ENCODE measurements at places on chromosomes 2 and 18.

- DNase-seq = no peak
Measured at GRCh38 chr2:170711774-170712652, 3.1 kb upstream of the SP5 start.

DNA sequence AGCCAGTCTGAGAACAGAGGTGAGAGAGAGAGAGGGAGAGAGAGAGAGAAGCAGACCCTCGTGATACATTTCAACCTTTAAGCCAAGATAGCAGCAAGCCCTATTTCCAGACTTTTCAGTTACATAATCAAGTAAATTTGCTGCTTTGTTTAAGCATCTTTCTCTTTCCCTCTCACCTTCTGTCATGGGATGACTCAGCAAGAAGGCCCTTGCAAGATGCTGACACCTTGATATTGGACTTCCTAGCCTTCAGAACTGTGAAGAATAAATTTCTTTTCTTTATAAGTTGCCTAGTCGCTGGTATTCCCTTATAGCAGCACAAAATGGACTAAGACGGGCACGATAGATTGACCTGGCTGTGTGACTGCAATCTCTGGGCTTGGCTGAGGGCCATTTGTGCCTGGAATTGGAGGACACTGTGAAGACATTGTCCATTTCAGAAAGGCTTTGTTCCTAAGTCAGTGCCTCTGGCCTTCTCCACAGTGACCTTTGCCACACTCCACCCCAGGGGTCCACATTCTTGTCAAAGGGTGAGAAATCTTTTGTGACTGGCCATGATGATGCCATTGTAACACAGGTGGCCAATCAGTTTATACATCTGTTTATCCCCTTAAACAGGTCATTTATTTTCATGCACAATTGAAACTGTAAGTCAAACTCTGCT lies 51.3 kb upstream of the ITSN2 start:
- no peak for DNase-seq

GRCh38 chr2:169507698-169508097 lies 1.8 kb upstream of the KLHL41 start:
- DNase-seq = no peak

DNA sequence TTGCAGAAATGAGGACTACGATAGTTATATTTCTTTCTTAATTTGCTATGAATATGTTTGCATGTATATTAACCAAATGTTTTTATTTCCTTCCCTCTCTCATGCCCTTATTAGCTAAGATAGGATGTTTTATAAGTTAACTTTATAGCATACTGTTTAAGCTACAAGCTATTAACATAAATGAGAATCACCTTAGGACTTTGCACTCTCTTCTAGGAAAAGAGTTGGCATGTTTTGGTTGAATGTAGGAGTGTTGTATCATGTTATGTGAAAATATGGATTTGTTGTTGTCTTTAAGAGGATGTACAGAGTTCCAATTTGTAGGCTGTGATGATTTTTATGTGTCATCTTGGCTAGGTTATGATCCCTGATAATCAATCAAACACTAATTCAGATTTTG lies 467.4 kb upstream of the SETBP1 start:
- DNase-seq = no peak

GRCh38 chr18:49768051-49768391 lies 45.3 kb downstream of the ACAA2 start:
- no peak for DNase-seq

GRCh38 chr2:83282043-83282795 lies 1176.9 kb downstream of the SUCLG1 start:
- DNase-seq = no peak

DNA sequence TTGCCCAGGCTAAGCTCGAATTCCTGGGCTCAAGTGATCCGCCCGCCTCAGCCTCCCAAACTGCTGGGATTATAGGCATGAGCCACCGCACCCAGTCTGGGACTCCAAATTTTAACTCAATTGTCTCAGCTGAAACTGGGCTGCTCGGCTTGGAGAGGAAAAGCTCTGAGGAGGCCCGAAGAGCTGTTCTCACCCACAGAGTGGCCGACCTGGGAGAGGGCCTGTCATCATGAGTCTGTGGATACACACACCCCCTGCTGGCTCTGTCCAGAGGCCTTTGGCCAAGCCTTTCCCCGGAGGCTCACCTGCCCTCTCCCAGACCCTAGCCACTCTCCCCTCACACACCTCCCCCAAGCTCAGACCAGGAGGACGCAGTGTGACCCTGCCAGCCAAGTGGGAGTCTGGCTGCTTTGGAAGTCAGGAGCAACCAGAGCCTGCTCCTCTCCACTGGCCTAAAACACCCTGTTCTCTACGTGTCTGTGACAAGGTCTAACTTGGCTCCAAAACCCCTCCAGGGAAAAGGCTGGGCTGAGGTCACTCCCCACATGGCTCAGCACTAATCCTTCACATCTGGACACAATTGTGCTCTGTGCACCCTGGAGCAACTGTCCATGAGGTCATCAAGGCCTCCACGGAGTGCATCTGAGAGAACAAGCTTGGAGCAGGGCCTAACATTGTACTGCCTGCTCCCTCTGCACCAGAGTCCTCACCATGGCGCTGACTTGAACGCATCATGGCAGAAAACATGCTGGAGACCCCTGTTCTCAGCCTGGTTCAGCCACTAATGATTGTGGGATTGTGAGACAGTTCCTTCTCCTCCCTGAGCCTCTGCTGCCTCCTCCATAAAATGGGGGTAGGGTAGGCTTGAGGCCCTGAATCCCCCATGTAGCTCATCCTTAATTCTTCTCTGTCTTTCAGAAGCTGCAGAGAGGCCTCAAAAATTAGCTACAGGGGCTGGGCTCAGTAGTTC lies 49.9 kb upstream of the RAB6C start:
- DNase-seq = no peak

- no peak for DNase-seq
Measured at GRCh38 chr2:14616950-14617349, 15.6 kb upstream of the LRATD1 start.

- no peak for DNase-seq
Measured at GRCh38 chr18:44541159-44541558, 139.5 kb upstream of the SETBP1 start.

DNA sequence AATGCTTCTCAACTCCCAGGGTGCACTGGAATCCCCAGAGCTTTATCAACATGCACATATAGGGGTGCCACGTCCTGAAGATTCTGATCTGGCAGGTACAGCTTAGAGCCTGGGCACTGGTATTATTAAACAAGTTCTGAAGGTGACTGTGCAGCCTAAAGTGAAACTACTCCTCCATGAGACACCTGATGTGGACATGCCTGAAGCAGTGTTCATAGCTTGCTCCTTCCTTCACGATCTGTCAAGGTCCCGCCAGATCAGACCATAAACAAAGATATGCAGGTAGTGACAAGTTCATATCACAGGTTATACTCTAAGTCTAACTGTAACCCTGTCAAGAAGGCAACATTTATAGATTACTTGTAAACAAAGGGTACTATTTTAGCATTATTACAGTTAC lies 65.3 kb upstream of the DNER start:
- no peak for DNase-seq

GRCh38 chr2:64186699-64187605 lies 42.7 kb upstream of the PELI1 start:
- DNase-seq = no peak

DNA sequence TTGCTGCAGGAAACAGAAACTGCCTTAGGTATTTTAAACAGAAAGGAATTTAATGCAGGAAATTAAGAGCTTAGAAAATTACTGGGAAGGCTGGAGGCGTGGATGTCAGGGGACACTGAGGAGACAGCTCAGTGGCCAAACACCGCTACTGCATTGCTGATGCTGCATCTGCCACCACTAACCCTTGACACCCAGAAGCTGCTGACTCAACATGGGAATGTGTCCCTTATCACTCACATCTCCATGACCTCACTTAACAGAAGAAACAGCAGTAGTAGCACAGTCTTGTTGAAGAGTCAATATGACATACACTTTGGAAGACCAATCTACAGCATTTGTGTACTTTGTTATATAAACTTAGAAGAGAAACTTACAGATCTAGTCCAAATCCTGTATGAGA lies 906.1 kb downstream of the SLC4A3 start:
- DNase-seq = no peak

DNA sequence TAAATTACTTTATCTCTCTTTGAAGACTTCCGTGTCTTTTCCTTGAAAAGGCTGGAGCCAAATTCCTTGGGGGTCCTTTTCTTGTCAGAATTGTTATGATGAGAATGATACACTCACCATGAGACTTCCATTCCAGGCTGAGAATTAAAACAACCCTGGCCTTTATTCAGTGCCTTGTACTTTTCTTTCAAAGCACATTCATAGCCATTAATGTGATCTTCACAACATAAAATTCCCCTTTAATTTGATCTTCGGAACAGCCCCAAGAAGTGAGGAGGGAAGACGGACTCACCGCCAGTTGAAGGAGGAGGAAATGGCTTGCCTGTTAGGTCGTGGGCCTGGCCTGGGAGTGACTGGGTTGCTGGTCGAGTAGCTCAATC lies 127.3 kb downstream of the DDX1 start:
- DNase-seq = no peak

DNA sequence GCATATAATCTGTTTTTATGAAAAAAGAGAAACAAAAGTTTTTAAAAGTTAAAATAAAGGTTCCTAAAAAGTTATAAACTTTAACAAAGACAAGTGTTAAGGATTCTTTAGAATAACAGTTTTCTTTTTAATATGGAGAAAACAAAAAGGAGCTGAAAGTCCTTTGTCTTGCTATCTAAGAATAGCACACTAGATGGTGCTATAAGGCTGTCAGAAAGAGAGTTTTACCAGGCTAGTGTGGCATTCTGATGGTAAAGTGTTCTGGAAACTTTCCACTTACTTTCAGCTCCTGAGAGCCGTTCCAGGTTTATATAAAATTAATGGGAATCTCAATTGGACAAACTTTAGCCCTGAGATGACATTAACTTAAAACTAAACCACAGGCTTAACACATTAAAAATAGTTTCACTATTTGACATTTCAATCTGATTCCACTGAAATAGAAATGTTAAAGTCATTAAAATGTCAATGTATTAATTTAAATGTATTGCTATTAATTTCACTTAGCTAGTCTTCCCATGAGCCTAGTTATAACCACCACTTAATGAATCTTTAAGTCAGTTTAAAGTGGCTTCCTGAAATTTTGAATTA lies 3.7 kb downstream of the FBXO48 start:
- no peak for DNase-seq

- peak; percentile 23 for DNase-seq
Measured at GRCh38 chr18:12296457-12296856, 11.6 kb upstream of the TUBB6 start.

GRCh38 chr2:145806546-145806945 lies 1286.6 kb upstream of the ZEB2 start:
- DNase-seq = no peak

DNA sequence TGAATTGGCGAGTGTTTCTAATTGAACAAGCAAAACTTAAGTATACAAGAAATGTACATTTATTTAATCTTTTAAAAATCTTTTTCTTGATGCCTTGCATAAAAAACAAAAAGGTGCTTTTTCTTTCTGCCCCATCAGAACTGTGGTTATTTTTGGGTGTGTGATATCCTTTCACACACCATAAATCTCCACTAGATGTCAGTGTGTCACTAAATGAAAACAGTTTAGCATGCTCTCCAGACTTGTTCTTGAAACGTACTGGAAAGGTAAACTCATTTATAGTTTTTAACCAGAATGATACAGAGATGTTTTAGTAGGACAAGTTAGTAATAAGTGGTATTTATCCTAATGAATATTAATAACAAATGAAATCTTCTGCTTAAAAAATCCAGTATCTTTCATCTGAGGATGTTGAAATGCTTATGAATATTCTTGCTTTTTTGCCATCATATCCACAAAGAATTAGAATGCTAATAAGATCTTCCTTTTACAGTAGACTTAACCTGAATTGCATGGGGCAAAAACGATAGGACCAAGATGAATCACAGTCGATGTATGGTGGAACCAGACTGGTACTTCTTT lies 96.8 kb downstream of the UBE2E3 start:
- DNase-seq = no peak

DNA sequence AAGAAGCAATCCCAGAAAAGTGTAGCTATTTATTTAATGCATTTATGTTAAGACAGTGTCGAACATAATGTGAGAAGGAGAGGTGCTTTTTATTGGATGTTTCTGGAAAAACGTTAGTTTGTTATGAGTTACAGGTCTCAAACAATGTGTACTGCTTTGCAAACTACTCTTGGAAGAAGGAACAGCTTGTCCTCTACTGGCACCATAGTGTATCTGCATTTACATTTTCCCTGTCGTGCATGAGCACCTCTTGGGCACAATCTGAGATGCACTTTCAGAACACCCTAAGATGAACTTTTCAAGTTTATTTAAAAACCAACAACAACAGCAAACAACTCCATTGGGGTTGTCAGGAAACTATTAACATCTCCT lies 22.8 kb downstream of the CCNYL1 start:
- no peak for DNase-seq

DNA sequence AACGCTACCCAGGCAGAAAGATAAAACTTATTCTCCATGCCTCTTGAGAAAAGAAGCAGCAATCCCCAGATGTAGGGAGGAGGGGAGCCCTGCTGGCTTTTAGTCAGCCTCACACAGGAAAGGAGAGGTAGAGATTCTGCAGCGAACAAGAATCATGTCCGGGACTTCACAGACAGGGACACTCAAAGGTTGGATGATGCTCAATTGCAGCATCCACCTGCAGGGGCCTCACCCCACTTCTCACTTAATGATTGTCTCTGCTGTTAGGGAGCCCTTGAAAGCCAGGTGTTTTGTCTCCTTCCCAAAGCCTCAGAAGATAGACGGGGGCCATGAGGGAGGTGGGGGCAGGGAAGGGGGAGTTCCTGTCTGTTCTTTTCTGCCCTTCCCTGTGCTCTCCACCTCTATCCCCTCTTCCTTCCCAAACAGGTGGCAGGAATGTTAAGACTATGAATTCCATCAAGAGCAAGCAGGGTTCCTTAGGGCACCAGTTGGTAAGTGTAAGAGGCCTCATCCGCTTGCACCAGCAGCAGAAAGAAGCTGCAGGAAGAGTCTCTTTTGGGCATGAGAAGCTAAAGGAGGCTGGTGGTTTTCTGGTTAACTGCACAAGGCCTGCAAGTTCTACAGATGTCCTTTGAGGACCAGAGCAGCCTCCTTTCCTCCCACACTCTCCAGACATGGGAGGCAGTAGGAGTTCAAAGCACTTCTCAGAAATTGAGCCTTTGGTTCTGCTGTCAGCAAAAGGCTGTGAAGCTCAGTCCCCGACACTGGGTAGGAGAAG lies 154.7 kb upstream of the TNP1 start:
- DNase-seq = no peak

DNA sequence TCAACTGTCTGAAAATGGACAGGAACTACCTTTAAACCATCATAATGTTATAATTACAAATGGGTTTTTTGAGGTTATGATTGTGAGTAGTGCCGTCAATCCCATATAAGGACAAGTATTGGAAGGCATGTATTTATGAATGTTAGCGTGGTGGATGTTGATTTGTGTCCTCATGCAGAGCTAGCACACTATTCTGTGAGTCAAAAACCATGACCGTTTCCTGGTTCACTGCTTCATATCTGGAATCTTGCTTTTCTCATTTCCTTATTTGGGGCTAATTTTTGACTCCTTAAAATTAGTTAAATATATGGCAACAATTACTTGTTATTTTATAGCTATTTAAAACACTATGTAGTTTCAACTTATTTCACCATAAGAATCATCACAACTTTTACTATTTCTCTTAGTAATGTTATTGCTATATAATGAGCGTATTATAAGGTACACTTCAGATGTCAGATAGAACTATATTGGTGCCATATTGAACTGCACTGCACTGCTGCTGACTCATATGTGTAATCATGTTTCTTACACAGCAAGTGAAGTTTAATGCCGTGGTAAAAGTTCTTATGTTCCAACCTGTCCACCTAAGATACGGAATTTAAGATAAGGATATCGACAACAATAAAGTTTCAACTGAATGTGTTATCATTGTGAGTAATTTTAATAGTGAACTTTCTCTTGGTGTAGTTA lies 192.8 kb downstream of the PTGR3 start:
- no peak for DNase-seq

Measured in left forelimb (tissue), 1 donor.